Activated CD4-positive, CD25-positive, alpha-beta regulatory T cell treated with anti-CD3 and anti-CD28 coated beads, Interleukin-2, amount 50 U/mL, for 24 hours (primary cell): ENCODE measurements at places on chromosomes 4 and X.
A peak's percentile ranks its signal among the peaks of the same experiment; 100 is the strongest.

DNA sequence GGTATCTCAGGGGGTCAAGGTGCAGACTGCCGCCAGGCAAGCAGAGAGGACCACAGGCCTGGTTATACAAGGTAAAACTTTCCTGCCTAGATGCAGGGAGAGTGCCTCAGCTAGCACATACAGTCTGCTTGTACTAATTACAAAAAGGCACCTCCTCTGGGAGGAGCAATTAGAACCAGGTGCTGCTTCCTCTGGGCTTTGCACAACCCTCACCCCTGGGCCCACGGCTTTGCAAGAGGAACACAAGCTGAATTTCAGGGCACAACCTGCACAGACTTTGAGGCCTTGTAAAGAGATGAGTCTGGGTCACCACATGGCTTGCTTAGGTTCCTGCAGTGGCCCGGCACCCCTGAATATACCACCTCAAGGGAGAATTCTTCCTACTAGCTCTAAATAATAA lies 9.2 kb upstream of the CITED1 start:
- ATAC-seq: no peak

DNA sequence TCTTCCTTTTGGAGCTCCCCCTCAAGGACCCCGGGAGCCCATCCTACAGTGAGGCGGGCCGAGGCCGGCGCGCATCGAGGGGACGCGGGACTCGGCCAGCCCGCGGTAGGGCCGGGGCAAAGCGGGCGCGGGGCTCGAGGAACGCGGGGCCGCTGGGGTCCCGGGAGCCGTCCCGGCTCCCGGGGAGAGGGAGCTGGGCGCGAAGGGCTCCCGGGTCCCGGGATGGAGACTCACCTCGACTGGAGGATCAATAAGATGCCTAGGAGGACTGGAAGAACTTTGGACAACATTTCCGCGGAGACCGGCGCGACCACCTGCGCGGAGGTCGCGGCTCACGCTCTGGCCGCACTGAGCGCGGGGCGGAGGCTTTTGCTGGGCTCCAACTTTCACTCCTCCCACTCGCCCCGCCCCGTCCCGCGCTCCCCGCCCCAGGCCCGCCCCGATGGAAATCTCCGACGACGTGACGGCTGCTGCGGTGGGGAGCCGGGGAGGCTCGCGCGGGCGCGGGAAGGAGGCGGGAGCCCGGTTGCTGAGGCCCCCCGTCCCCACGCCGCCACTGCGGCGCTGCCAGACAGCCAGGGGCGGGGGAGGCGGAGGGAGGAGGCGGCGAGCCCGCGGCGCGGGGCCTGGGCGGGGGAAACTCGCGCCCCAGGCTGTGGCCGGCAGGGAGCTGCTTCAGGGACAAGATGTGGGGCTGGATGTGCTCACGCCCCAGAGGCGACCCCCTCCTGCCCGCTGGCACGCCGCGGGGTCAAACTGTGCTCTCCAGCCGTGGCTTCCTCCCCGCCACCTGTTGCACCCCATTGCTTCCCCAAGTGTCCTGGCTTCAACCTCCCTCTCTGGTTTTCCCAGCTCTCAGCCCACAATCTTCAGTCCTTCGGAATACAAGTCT lies at the start of gene GABRE:
TSS of gene GABRE (minus strand) at position 341 of the 892 bp plus-strand sequence. CDS start at position 290, 51 bp downstream.
- ATAC-seq: no peak

DNA sequence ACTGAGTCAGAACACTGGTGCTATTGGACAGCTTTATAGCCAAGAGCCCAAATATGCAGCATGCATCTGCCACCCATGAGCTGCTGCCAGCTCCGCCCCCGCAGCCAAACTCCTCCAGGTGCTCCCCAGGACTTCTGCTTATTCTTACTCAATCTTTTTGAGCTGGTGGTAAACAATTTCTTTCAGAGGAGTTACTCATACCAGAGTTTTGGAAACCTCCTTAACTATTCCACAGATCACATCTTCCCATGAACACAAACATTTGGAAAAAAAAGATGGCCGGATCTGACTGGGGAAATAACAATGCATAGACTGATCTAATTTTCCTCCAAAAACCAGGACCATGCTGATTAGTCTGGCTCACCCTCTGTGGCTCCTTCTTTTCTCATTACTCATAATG lies 399.9 kb downstream of the GPM6A start:
- no peak for ATAC-seq

DNA sequence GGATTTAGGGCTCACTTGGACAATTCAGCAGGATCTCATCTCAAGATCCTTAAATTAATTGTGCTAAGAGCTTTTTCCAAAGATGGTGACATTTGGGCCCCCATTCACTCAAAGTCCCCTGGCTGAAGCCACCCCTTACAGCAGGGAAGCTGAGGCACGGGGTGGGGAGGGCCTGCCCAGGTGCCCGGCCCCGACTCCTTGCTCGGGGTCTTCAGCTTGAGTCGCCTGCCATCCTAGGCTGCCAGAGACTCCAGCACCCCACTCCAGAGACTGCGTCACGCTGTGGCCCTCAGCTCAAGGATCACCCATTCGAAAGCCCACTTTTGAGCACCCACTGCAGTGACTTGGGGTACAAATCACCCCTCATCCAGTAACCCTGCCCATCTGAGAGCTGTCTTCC lies 39.2 kb upstream of the GPR78 start:
- no peak for ATAC-seq

DNA sequence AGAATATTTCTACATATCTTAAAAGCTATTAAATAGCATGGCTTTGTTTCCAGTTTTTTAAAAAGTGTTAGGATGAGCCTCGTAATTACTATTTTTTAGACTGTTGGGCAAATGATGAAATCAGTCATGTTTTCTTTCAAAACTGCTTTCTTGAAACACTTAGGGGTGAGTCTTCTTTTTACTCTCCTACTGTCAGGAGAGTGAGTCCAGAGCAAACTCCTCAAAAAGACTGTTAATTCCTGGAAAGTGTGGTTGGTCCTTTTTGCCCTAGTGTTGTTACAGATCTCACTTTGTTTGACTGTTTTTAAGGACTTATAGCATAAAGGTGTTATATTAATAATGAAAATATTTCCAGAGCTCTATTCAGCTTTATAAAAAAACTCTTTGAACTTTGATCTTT lies 6.3 kb downstream of the GSTCD start:
- ATAC-seq: no peak

DNA sequence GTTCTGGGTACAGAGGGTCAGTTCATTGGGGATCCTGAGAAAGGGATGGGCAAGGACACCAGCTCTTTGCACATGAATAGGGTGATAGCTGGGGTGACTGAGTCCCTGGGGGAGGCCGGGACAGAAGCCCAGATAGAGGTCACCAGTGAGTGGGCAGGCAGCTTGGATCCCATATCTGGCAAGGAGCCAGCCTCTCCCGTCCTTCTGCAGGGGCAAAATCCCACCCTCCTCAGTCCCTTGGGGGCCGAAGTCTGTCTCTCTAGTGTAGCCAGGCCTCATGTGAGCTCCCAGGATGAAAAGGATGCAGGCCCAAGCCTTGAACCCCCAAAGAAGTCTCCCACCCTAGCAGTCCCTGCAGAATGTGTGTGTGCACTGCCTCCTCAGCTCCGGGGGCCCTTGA lies 16.9 kb upstream of the GAGE10 start:
- ATAC-seq: no peak

GRCh38 chr4:67701517-67701850 lies 529 bp upstream of the UBA6 start:
- no peak for ATAC-seq

- ATAC-seq: no peak
Measured at GRCh38 chr4:139933541-139933940, 220.4 kb downstream of the MAML3 start.

GRCh38 chrX:19566359-19567222 lies 51.3 kb upstream of the MAP3K15 start:
- ATAC-seq: peak; percentile 87

DNA sequence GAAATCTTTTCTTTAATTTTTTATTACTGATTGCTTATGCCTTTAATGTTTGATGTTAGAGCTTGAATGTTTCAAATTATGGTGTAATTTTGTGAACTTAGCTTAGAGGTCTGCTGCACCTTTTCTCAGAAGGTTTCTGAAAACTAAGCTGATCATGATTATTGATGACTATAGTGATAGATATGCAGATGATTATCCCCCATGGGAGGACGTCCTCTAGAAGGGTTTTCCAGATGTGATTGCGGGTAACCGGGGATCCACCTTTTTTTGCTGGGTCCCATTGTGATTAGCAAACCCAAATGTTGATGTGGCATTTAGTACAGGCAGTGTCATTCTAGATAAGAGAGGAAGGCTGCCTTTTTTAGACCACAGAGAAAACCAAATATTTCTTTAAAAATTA lies 272.9 kb downstream of the FBXO8 start:
- no peak for ATAC-seq

GRCh38 chrX:129908636-129909035 lies 2.7 kb downstream of the UTP14A start:
- ATAC-seq: no peak

DNA sequence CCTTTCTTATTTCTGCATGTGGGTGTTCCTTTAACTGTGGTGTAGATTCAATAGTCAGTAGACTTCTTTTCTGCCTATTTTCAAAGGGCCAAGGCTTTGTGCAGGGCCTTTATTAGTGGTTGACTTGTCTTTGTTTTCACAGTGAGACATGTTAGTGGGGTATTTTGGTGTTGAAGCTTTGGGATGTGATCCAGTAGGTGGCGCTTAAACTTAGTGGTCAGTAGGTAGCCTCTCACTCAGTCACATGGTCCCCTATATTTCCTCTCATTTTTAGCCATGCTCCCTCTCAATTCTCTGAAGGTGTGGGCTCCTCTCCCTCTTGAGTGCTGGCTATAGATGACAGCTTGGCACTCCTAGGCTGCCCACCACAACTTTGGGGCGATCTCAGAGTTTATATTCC lies 23.4 kb upstream of the SLC10A7 start:
- no peak for ATAC-seq

DNA sequence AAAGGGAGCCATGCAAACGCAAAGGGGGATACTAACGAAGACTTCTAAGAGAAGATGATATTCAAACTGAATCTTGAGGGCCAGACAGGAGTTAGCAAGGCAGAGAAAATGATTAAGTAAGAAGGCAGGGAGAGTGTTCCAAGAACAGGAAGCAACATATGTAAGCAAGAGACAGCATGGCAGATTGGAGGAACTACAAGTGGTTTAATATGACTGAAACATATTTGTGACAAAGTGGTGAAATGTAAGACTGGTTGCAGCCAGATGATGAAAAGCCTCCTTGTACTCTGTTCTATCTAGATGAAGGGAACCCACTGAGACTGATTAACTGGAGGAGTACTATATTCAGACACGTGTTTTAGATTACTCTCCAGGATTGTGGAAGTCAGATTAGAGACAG lies 116.6 kb upstream of the DIAPH2 start:
- no peak for ATAC-seq

DNA sequence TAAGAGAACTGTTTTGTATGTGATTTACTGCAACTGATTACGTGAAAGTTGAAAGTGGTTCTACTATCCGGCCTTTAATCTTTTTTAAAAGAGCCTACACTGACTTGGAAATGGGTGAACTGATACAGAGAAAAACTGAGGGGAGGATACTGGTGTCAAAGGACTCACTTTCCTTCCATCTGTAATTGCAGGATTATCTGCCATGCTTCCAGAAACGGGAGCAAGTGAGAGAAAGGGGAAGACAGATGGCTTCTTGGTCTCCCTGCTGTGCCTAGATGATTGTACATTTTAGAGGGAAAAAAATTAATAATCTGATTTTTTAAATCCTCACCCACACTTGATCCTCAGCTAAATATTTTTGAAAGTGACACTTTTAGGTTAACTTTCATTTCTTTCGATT lies 88.3 kb upstream of the GRID2 start:
- no peak for ATAC-seq

DNA sequence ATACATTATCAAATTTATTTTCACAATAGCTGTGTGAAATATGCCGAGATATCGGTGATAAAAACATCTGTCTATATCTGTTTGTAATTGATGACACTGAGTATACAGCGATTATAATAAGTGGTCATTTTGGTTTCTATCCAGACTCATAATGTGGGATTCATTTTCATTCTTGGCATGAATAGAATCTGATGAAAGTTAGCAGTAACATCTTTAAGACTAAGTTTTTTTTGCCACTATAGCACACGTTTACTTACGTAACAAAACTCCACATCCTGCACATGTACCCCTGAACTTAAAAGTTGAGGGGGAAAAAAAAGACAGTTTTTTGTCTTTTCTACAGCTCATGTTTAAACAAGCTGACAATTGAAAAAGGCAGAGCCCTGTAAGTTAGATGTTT lies 86.4 kb downstream of the PPA2 start:
- no peak for ATAC-seq

DNA sequence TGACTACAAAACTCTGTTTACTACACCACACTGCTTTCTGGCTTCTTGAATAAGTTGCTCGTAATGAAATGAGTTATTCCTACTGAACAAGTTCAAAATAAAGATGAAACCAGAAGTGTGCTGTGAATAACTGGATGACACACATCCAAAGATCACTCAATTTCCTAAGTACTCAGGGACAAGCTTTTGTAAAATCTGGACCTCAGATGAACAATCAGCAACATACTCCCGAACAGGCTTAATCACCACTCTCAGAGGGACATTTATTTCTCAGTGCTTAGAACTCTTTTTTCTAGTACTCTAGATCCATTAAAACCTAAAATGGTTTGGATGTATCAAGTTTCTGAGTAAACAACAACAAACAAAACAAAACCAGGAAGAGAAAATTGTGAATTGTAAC lies 61.5 kb upstream of the EXOC1L start:
- ATAC-seq: no peak

- no peak for ATAC-seq
Measured at GRCh38 chr4:123349421-123350190, 47.0 kb upstream of the SPRY1 start.

- ATAC-seq: no peak
Measured at GRCh38 chrX:71292669-71293365, 8.7 kb upstream of the ITGB1BP2 start.

- ATAC-seq: no peak
Measured at GRCh38 chrX:101619364-101619763, 1.6 kb upstream of the ARMCX6 start.

DNA sequence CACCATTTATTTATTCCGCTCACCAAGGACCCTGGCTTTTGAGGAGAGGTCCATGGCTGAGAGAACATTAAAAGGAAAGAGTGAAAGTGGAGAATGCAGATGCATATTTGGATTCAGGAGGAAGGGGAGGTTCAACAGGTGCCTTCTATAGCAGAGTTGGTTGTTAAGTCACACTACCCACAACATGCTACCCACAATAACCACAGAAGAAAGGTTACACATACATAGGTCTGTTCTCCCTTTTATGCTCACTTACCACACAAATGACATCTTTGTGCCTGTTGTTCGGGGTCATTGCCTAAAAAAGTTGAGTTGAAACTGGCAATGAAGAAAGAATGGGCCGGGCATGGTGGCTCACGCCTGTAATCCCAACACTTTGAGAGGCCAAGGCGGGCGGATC lies 587.4 kb downstream of the RPA4 start:
- no peak for ATAC-seq

DNA sequence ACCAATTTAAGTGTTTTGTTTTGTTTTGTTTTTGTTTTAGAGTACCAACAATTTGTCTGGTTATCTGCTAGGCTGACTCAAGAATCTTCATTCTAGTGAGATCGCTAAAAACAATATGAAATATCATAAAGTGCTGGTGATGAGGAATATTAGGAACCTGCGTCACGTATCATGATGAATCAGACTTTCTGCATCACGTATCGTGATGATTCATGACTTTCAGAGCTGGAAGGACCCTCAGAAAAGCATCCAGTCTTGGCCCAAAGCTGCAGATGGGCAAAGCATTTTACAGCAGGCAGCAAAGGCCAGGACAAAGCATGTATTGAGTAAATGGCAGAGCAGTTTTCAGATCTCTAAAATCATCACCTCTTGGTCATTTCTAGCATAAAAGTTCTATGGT lies 278.0 kb upstream of the BOD1L1 start:
- ATAC-seq: no peak

GRCh38 chr4:176134670-176135069 lies 60.7 kb downstream of the SPATA4 start:
- no peak for ATAC-seq

- ATAC-seq: no peak
Measured at GRCh38 chr4:74317616-74318246, 9.5 kb downstream of the EPGN start.
